Nucleus accumbens (tissue), 56 donors: ENCODE measurements at places on chromosomes 5 and 9.

GRCh38 chr5:112174959-112175594 is 244.0 kb downstream of the EPB41L4A start:
- DNase-seq = no peak

- DNase-seq = peak; percentile 68
Measured at GRCh38 chr9:122810306-122810946, 10.5 kb downstream of the OR1K1 start.

DNA sequence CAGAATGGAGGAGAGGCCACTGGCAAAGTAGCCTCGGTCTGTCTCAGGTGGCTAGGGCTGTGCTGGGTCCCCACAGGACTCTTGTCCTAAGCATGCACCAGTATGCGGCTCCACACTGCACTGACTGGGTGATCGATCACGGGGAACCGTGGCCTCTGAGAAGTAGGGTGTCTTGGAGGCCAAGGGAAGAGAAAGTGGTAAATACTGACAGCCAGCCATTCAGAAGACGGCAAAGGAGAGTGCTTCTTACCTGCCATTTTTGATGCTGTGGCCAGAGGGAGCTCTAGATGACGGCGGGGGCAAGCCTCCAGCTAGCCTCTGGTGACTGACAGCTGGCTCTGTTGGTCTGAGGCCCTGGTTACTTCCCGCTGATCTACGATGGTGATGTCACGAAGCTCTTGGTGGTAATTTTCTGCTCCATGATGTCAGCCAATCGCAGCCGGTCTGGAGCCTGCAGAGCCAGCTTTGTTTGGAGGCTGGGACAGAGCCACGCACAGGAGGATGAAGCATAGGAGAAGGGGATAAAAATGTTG is 40.4 kb upstream of the GADD45G start:
- DNase-seq = no peak

DNA sequence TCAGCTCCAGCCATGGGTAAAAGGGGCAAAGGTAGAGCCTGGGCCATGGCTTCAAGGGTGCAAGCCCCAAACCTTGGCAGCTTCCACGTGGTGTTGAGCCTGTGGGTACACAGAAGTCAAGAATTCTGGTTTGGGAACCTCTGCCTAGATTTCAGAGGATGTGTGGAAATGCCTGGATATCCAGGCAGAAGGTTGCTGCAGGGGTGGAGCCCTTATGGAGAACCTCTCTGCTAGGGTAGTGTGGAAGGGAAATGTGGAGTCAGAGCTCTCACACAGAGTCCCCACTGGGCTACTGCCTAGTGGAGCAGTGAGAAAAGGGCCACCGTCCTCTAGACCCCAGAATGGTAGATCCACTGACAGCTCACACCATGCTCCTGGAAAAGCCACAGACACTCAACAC is 117.1 kb downstream of the NREP start:
- DNase-seq = no peak

GRCh38 chr9:89753472-89754055 is 148.8 kb downstream of the GADD45G start:
- DNase-seq = no peak

- no peak for DNase-seq
Measured at GRCh38 chr9:91727316-91727861, 222.6 kb downstream of the ROR2 start.

DNA sequence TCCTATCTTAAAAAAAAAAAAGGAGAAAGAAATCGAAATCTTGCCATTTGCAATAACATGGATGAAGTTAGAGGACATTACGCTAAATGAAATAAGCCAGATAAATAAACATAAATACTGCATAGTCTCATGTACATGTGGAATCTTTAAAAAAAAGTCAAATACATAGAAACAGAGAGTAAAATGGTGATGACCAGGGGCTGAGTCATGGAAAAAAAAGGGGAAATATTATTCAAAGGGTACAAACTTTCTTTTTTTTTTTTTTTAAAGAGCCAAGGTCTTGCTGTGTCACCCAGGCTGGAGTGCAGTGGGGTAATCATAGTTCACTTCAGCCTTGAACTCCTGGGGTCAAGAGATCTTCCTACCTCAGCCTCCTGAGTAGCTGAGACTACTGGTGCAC is 310.1 kb downstream of the ZNF608 start:
- DNase-seq = no peak

DNA sequence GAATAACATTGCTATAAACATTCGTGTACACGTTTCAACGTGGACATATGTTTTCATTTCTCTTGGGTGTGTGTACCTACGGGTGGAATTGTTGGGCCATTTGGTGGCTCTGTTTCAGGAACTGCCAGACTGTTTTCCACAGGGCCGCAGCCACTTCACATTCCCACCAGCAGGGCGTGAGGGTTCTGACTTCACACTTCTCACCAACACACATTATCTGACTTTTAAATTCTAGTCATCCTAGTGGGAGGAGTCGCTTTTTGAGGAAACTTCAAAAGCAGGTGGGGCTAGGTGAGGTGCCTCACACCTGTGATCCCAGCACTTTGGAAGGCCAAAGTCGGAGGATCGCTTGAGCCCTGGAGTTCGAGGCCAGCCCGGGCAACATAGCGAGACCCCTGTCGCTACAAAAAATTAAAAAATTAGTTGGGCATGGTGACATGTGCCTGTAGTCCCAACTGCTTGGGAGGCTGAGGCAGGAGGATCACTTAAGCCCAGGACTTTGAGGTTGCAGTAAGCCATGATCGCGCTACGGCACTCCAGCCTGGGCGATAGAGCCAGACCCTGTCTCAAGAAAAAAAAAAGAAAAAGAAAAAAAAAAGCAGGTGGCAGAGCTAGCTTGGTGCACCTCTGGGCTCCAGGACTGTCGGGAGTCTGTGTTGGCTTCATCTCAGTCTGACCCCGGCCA is 28.5 kb downstream of the TSPAN17 start:
- DNase-seq = no peak

GRCh38 chr9:130256644-130257043 is 8.9 kb upstream of the HMCN2 start:
- DNase-seq = no peak

- no peak for DNase-seq
Measured at GRCh38 chr5:74394528-74394915, 246.0 kb downstream of the ENC1 start.

- no peak for DNase-seq
Measured at GRCh38 chr5:131595088-131596033, 39.7 kb downstream of the RAPGEF6 start.

DNA sequence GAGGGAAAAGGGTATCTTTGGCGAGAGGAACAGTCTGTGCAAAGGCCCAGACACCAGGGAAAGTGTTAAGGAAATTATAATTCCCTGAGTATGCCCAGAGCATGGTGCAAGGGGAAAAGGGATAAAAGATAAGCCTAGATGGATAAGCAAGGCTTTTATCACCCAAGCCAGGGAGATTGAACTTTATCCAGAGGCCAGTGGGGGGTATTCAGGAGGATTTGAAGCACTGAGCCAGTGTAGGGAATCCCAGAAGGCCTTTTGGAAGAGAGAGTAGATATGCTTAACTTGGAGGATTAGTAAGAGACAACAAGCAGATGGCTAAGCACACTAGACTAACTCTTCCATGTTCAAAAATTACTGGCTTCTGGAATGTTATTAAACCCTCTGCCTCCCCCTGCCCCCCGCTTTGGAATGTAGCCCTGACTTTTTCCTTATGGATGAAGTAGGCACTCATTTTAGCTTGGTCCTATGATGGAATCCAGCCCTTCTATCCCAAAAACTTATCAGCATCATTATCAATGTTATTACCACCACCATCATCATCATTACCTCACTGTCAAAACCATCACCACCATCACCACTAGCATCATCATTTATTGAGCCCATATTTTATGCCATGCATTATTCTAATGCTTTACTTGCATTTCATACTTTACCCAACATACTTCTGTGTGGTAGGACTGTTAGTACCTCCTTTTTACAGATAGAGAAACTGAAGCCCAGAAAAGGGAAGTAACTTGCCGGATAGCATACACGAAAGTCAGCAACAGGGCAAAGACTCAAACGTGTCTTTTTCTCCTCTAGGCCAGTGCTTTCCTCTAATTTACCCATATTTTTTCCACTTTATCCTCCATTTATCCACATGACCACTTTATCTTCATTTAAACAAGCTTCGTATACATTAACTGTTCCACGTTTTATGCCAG is 237.0 kb downstream of the PAPPA start:
- DNase-seq = no peak

DNA sequence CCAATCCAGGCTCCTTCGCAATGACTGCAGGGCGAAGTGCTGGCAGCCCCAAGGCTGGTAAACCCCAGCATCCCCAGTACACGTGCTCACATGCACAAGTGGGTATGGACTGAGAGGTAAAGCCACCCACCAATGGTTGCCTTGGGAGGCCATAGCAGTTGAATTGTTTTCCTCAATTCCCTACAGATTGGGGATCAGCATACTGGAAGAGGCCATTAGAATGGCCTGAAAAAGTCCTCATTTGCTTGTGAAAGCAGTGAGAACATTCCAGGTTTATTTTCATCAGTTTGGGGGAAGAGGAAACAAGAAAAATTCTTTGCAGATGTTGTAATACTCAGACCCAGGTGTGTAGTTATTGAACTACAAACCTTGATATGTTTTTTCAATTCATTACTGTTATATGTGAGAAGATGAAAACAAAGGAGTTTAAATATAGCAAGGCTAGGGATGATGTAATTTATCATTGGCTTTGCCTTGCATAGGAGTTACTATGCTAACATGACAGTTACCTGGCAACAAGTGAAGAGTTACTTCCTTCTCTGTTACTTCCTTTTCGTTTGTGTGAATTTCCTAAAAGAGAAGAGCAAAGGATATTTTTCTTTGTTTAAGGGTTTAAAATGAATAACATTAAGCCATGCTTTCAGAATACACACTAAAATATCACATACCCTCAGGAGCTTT is 36.4 kb downstream of the MTMR12 start:
- no peak for DNase-seq

DNA sequence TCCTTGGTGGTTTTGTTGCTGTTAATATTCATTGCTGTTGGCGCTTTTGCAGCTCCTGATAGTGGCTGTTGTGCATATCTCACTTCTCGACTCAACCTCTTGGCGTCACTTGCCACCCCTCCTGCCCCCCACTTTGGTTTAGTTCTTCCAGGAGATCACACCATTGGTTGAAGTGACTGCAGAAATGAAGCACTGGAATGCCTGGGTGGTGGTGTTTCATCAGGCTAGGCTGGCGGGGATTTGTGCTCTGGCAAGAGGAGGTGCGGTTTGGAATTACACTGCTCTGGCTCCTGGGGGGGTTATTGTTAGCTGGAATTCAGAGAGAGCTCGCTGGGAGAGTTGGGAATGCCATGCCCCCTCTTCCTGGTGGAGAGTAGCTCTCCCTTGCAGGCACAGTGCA is 11.5 kb downstream of the PRRC2B start:
- DNase-seq = no peak

DNA sequence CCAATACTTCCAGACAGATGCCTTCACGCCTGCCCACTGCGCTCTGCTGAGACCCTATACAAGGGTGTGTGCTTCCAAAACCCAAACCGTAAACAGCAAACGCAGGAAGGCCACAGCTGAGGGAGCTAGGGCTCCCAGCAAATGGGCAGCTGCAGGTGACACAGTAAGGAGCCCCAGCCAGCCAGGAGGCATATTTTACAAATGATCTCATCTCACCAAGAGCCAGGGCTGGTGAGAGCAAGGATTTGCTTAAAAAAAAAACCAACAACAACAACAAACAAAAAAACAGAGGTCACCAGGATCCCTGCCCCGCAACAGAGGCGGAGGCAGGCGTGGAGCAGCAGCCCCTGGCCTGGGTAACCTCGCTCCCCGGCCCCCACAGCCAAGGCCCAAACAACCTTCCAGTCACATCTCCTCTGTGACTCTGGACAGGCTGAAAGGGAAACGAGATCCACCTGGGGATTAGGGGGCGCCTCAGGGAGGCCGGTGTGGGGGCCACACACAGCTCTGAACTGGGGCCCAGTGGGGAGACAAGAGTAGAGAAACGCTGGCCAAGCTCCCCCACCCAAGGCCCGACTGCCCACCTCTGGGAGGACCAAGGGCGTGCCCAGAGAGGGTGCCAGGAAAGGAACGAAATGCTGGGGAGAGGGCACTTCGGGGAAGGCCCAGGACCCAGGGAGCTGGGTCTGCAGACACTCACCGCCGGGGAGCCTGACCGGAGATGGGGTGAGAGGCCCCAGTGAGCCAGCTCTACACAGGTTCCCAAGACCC is 3.3 kb downstream of the NACC2 start:
- DNase-seq = no peak

- DNase-seq = no peak
Measured at GRCh38 chr5:151493665-151494064, 46.3 kb downstream of the SLC36A1 start.

DNA sequence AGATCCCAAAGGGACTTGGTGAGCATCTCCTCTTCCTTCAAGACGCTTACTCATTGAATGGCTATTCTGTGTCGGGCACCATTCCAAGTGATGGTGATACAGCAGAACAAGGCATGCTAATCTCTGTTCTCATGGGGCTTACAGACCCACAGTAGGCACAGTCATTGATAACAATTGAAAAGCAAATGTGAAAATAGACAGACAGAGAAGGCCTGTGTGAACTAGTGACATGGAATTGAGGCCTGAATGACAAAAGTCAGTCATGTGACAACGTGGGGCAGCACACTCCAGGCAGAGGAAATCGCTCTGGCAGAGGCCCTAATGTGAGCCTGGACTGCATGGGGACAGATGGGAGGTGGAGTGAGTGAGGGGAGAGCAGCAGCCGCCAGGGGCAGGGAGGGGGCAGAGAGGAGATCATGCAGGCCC is 70.7 kb upstream of the CPLX2 start:
- DNase-seq = no peak

DNA sequence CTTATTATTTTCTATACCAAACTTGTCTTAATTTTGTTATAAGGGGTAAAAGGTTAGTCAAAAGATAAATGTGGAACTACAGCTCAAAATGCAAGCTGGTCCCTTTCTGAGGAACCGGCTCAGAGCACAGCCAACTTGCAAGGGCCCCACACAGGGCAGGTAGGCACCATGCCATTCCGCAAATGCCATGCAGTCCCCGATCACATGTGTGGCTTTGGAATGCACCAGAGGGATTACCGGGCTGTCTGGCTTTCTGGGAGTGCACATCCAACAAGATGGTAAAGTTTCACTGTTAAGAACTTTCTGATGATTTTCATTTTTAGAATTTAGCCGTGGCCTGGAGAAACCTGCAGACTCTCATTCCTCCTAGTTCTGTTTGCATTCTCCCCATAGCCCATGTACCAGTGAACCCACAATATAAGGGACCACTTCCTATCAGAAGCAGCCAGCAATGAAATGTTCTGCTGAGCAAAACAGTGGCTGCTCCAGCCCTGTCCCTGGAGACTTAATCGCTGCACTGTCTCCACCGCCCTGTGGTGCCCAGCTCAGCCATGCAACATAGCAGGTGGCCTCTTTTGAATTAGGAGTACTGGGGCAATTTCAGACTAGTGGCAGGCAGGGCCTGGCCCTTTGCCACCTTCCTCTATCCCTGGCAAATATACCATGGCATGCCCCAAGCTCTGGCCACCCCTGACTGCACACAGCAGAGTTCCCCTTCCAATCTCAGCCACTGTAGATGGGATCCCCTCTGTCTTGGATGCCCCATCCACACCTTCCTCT is 11.4 kb downstream of the SHB start:
- no peak for DNase-seq

GRCh38 chr5:91875196-91875779 is 492.2 kb upstream of the ARRDC3 start:
- DNase-seq = no peak

- no peak for DNase-seq
Measured at GRCh38 chr5:159510282-159510681, 180.0 kb upstream of the IL12B start.
